ENCODE measurements at places on chromosomes 12 and 14.

DNA sequence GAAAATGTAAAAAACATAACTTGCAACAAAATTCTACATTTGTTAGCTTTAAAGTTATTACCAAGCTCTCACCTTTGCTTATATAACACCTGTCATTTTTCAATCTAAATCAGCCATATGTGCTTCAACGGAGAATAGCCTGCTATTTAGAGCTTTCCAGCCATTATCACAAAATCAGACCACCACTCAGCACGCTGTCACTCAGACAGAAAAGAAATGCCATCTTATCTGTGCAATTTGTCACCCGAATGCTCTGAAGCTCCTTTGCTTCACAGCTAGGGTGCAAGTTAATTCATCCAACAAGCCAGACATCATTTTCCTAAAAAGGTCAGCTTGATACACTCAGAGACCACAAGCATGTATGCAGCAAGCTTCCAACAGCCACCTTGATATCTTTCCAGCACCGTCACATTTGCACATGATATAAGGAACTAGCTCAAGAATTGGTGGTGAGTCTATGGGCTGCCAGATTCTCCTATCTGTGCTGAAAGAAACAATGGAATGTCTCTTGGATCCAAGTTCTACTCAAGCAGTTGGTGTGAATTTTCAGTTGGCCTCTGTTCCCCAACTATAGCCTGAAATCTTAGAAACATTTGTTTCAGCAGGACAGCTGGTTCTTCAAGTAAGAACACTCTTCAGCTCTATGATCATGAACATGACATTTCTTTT lies 20.0 kb upstream of the IFNG-AS1 start:
- no peak for DNase-seq

- DNase-seq: no peak
These were observed 18.5 kb upstream of the TBPL2 start for GRCh38 chr14:55458800-55459515.

DNA sequence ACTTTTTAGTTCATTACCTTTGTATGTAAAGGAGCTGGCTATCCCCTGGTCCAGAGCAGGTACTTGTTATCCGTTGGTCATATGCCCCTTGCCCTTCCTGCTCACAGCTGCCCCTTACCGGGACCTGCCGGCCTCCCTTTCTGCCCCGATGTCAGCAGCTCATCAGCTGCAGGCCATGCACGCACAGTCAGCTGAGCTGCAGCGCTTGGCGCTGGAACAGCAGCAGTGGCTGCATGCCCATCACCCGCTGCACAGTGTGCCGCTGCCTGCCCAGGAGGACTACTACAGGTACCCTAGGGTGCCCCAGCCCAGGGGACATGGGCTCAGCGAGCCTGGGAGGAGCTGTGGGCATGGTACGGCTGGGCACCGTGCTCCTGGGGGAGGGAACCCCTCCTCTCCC lies 2.3 kb upstream of the RNU7-1 start:
- no peak for DNase-seq

DNA sequence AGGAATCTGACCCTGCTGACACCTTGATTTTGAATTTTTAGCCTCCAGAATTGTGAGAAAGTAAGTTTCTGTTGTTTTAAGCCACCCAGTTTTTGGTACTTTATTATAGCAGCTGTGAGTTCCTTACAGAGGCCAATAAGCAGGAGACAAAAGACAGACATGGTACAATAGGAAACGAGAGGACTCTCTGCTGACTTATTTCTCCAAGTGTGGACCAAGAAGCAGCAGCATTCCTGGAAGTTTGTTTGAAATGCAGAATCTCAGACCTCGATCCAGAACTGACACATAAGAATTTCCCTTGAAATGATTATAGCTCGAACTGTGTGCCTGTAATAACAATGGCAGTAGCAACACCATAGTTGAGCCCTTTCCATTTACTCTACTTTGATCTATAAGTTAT lies 31.9 kb upstream of the LUM start:
- DNase-seq: no peak

DNA sequence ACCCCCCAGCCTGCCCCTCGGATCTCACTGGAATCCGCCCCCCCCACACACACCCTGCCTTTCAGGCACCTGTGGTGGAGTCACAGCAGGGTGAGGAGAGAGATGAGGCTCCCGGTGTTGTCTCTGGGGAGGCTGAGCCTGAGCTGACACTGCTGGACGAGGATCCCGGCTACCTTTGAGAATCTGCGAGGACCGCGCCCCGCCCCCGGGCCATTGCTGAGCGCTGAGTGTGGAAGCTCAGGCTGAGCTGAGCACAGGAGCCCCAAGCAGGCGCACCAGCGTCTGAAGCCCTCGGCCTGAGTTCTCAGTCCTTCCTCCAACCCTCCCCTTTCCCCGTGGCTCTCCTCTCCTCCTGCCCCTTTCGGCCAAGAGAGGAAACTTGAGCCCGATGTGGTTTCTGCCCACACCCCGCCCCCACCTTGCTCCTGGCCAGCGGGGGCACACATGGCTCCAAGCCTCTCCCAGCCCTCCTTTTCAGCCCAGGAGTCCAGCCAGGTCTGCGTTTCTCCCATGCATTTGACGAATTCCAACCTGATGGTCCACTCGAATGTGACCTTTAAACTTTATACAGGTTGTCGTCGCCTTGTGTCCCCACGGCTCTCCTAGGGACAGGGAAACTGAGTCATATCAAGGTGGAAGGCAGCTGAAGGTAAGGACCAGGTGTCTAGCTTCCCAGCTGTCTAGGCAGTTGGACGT lies at the start of gene NFE2:
TSS of gene NFE2 (minus strand) at position 284 of the 696 bp plus-strand sequence. CDS start 5,767 bp downstream, outside the sequence.
- no peak for DNase-seq

DNA sequence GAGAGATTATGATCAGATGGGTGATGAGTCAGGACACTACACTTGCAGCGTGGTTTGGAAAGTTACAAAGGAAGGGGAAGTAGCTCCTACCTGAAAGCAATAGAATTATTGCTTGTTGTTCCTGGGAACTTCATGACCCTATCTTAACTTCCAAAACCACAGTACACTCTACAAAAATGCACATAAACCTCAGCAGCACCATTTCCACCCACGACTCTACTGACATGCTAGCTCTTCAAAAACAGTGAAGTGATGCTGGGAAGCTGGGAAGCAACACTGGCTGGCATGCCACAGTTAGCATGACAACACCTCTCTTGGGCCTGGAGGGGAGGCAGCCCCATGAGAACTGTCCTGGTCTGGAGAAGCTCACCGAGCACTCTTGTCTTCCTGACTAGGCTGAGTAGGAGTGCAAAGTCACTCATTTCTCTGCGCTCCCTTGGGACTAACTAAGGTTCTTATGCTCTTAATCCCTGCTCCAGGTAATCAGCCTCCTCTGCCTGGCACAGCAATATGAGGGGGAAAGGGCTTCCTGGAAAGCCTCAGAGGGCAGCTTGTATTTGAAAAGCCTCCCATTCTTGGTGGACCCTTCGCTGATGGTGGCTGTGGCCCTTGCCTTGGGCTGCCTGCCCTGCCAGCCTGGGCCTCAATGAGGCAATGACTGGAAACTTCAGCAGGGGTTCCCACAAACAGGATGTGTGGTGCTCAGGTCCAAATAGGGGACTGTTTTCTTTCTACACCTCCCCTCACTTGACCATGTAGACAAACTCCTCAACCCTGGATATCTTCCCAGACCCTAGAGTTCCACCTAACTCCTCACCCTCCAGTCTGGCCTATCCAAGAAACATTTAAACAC lies 1.2 kb downstream of the KRT3 start:
- DNase-seq: no peak

DNA sequence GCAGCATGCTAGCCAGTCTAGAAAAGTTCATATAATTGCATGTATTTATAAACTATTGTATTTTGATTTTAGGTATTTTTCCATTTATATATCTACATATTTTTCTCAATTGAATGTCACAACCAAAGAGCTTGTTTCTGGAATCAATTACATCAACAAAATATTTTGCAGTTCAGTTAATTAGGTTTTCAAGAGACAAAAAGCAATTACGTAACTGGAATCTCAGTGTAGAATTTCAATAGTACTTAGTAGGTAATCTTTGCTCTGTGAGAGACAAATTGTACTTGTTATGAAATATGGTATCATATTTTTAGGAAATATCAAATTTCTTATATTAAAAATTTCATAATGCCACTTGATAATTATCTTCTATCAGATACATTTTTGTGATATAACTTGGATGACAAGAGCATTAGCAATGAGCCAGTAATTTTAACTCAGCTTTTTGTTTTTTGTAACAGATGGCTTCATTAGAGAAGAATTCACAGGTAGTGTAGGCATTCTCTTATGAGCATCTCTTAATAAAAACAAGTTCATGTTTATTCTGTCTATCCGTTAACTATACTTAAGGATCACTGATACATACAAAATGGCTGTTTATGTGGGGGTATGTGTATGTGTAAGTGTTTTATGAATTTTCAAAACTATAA lies 774.7 kb downstream of the C12orf50 start:
- no peak for DNase-seq

GRCh38 chr12:82565966-82566365 lies 120.7 kb upstream of the TMTC2 start:
- no peak for DNase-seq

- no peak for DNase-seq
These were observed 17.4 kb downstream of the SDSL start for GRCh38 chr12:113439606-113440030.

GRCh38 chr14:105070760-105071137 lies 5.5 kb upstream of the GPR132 start:
- no peak for DNase-seq

GRCh38 chr14:65260786-65261185 lies 151.7 kb upstream of the FUT8 start:
- DNase-seq: no peak

GRCh38 chr12:34166427-34167060 lies 144.2 kb downstream of the ALG10 start:
- no peak for DNase-seq

GRCh38 chr12:87469295-87469694 lies 559.9 kb downstream of the C12orf50 start:
- no peak for DNase-seq

GRCh38 chr12:5222729-5223128 lies 179.1 kb downstream of the KCNA5 start:
- no peak for DNase-seq

DNA sequence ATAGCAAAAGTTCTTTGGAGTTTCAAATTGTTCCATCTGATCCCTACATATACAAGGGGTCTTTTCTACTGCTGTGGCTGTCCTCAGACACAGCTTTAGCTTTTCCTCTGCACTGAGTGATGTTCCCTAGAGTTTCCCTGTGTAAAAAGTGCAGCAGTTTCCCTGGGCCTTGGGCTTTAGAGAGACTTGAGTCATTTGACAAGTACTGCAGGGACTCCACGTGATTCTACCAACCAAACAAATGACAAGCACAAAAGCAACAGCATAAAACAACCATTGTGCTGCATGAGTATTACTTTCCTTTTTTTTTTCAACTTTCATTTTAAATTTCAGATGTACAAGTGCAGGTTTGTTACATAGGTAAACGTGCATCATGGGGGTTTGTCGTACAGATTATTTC lies 272.8 kb downstream of the PDZRN4 start:
- DNase-seq: no peak

DNA sequence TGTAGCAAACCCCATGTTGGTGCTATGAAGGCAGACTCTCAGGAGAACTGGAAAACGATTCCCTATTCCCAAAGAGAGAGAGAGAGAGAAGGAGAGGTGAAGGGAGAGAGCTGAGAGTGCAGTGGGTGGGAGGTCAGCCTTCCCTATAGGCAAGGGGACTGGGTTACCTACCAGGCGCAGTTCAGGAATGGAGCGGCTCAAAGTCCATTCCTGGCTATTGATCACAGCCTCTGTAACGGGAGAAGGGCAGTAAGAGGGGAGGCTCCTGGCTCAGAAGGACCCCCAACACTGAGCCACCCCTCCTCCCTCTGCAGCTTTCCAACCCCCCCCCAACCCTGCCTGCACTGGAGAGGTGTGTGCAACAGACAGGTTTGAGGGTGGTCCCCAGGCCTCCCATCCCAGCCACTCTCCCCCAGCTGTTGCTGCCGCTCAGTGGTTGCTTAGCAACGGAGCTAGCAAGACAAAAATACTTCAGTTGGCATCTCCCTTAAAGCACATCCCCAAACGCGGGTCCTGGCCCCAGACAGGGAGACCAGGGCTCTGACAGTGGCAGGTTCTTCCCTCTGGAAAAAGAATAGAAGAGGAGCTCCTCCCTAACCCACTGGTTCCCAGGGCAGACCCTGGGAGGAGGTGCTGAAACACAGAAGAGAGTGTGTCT lies 3.2 kb downstream of the AGAP2 start:
- no peak for DNase-seq

GRCh38 chr12:107369006-107369405 lies 275.7 kb upstream of the CRY1 start:
- DNase-seq: no peak

GRCh38 chr12:25328072-25328712 lies 77.5 kb upstream of the KRAS start:
- no peak for DNase-seq

DNA sequence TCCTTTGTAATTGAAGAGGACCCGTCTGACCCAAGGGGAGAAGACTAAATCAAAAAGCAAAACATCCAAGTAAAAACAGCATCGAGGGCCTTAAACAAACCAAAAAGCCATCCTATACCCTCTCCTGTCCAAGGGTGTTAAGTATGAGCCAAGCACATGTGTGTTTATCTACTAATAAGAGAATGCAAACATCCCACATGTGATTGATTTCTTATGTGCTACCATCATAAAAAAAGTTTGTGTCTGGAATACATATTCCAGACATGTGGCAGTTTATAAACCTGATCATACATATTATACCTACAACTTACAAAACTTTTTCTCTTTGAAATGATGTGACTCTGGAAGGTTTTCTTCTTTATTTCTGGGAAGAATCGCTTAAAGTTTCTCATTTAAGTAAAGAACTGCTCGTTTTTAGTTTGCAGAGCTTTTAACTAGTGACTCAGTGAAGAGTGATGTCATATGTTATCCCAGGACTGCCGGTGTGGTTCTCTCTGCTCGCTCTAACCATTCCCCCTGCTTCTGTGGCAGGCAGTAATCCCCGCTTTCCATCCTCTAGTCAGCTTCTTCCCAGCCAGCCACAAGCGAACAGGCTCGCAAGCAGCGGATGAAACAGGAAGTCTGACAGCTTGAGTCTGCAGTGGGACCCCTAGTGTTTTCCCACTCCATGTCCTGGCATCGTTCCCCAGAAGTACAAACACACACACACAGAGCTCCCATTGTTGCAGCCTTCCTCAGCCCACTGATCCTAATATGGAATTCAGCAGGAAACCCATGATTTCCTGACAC lies 431 bp upstream of the RHOJ start:
- peak; percentile 88 for DNase-seq

DNA sequence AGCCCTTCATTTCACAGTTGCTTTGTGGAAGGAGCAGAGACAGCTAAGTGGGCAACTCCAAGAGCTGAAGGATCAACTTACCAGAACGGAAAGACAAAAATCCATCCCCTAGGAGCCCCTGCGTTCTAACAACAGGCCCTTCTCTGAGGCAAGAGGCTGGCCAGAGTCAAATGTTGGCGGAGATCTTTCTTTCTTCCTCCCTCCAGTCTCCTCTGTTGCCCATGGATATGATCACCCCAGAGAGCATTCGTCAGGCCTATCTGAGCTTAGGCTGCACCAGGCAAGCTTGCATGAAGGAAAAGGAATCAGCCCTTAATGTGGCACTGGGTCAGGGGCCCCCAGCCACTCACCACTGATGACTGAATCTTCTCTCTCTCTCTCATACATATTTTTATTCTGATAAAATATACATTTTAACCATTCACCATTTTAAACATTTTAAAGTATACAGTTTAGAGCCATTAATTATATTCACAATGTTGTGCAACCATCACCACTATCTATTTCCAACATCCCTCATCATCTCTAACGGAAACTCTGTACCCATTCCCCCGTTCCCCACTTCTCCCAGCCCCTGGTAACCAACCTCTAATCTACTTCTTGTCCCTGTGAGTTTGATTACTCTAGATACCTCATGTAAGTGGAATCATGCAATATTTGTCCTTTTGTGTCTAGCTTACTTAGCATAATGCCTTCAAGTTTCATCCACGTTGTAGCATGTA lies 52.9 kb upstream of the CCND2 start:
- peak; percentile 31 for DNase-seq
